ENCODE measurements at places on chromosomes 6 and 20.

- DNase-seq, result no peak
Observed at GRCh38 chr6:88137915-88138314, 28.2 kb downstream of the CNR1 start.

DNA sequence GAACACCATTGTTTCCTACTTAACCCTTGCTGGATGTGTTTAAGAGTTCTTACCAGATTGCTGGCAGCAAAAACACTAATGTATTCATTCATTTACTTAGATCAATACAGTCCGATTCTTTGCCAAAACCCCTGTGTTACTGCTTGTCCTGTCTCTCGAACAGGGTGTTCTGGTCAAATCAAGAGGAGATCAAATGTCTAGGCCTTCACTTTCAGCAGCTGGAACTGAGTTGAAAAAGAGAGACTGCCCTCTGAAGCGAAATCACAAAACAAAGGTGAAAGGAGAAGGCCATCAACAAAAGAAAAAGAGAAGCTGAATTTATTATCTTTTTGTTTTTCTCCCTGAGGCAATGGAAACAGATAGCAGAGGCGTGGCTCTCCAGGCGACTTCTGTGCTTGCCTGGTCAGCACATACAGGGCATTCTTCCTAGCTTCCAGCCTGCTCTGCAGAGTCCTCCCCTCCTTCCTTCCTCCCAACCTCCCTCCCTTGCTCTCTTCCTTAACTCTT is 44.1 kb upstream of the GCM1 start:
- no peak for DNase-seq

DNA sequence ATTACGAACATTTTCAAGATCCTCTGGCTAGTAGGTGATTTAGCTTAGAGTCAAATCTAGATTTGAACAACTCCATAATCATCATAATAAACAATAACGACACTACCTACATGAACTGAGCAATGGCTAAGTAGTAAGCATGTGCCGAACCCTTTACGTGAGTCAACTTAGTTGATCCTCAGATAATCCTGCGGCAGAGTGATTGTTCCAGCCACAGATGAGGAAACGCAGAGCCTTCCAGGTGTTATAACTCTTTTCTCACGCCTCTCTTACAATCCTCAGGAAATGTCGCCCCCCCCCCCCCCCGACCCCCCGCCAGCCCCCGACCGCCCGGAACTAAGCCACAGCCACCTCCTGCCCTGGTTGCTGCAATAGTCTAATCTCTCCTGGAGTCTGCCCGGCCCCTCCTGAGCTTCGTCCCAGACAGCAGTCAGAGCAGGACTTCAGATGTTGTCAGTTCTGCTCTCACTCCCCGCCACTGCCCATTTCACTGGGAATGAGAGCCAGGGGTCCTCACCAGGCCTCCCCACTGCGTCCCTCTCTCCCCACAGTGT is 141.5 kb upstream of the AGPAT4 start:
- DNase-seq, result no peak

- DNase-seq, result no peak
Observed at GRCh38 chr6:129759796-129760605, 50.0 kb upstream of the ARHGAP18 start.

DNA sequence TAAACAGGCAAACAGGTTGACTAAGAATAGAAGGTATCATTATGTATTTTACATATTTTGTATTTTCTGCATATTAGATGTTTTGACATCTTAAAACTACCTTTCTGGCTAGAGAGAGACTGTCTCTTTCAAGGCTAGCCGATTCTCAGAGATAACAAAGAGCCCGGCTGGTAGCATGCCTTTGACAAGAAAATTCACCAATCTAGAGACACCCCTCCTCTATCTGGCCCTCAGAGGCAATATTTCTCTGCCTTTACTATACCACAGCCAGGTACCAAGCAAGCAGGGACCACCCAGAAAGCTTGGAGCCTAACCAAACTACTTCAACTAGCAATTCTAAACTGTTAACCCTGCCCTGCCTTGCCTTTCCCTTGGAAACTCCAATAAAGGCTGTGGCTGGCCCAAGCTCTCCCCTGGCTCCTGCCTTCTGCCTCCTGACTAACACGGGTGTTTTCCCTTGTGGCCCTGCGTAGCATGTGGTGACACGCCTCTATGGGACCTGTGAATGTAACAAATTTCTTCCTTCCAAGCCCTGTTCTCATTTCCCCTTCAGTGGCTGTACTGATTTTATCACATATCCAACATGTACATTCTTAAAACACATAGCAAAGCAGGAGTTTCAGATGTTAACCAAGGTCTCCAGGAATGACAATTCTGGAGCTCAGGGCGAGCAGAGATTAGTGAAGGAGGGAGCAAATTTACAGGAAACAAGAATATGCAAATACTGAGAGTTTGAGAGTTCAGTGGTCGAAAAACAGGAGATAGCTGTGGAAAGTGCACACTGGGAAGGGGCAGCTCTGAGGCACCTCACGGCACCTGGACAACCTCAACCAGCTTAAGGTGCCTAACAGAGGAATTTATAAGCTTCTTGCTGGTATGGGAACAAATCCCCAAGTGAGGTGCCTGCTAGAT is 120.8 kb downstream of the BACH2 start:
- no peak for DNase-seq

GRCh38 chr6:162234631-162235030 is 492.9 kb downstream of the PRKN start:
- DNase-seq, result no peak

DNA sequence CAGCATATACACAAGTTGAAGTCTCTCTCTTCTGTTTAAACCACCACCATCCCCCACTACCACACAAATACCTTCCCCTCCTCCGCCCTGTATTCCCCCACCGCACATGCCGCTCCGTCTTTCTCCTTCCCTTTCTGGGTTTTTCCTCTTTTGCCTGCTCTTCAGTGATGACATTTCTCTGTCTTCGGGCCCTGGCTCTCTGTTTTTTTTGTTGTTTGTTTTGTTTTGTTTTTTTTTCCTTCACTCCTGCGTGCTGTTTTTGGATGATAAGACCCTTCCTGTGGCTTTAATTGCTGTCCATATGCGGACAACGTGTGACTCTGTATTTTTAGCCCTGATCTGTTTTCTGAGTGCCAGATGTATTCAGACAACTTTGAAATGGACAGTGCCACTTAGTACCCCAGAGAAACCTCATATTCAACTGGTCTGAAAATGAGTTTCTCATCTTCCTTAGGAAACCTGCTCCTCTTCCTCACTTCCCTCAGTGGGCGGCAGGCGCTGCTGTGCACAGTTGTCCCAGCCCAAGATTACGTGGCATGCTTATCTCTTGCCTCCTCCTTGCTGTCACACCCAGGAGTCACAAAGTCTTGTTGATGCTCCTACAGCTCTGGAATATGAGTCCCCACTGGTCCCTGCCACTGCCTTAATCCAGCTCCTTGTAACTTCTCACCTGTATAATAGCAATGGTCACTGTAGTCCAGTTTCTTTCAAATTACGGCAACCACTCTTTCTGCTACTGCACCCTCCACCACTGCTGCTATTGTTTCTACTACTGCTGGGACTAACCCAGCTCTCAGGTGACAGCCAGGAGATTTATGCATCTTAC is 8.2 kb downstream of the PPP1R14C start:
- DNase-seq, result no peak

DNA sequence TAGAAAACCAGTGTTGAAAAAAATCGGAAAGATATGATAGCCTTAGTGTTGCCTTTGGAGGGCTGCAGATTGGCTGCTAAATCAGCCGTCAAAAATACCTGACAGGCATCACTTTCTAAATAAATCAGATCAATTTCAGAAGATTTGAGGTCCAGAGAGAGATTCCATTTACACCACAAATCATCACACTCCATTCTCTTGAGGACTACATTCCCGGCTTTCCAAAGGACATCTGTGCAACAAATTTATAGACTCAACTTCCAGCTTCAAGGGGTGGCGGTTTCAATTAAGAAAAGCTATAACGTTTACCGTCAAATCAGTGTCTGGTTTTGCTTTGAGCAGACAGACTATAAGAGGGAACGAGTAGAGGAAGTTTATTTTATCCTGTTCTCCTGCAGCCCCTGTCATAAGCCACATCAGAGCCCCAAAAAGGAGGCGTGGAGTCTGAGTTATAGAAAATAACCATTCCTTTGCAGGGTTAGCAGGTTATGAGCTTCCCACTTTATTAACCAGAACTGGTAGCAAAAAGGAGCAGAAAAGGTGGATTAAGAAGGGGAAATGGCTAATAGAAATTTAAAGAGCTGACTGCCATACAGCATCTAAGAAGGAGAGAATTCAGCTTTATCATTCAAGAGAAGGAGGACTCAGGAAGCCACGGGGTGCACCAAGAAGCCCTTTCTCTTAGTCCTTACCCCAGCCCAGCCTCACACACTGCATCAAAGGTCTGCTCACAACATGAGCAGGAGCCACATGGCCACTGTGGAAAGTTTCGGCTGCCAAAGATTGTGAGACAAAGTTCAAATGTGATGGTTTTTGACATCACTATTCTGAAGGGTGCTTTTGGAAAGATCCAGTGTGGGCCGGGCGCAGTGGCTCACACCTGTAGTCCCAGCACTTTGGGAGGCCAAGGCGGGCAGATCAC is 12.9 kb upstream of the UQCC2 start:
- no peak for DNase-seq

DNA sequence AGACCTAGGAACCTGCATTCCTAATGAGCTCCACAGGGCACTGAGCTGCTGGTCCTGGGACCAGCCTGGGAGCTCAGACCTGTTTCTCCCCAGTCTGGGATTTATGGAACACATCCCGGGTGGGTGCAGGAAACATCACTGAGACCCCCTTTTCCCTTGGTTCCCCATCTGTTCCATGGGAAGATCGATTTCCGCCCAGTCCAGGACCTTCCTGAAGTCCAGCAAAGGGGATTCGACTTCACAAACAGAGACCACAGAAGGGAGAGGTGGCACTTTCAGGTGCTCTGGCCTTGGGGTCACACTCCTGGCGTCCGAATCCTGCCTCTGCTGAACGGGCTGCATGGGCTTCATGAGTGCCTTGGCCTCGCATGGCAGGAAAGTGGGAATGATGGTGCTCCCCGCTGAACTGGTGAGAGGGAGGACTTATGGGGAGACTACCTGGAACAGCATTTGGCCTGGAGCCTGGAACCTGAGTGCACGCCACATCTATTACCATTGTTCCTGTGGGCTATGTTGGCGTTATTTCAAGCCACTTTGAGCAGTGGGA is 296.3 kb downstream of the TAF4 start:
- no peak for DNase-seq

GRCh38 chr20:22986601-22987000 is 48.5 kb upstream of the SSTR4 start:
- no peak for DNase-seq

GRCh38 chr6:69866770-69867638 is 648 bp downstream of the COL19A1 start:
- DNase-seq, result no peak

DNA sequence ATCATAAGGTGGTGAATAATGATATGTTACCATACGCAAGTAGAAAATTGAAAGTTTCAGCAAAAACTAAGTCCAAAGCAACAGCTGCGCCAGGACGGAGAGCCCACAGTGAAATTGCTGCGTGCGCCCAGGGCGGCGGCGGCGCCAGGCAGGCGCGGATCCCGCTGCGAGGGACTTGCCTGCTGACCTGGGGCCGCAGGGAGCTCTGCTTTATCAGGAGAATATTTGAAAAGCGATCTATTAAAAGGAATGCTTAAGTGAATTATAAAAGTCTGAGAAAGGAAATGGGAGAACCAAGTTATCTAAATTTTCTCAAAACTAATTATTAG is 85.4 kb downstream of the THBS2 start:
- no peak for DNase-seq

GRCh38 chr6:138833816-138834539 is 38.1 kb downstream of the ECT2L start:
- no peak for DNase-seq

DNA sequence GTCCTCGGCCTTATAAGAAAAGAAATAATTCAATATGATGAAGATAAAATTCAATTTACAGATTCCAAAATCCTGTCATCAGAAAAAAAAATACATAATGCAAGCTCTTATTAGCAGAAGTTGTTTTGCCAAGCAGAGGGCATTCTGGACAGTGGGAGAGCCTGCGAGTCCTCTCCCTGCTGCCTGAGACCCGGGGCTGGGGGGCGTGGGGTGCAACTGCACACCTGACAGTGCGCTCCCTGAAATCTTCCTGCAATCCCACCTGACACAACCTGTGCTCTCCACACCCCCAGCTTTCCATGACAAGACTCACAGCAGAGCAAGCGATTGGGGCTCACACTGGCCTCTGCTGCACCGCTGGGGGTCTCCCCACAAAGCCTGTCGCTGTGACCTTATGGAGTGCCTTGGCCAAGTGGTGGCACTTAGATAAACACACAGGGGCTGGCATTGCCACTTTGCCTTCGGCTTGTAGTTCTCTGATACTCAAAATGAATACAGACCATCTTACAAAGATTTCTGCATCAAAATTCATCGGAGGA is 130.3 kb upstream of the PDE10A start:
- no peak for DNase-seq

GRCh38 chr6:33746036-33746600 is 587 bp downstream of the IP6K3 start:
- no peak for DNase-seq

- no peak for DNase-seq
Observed at GRCh38 chr20:20638878-20639277, 73.6 kb downstream of the RALGAPA2 start.

DNA sequence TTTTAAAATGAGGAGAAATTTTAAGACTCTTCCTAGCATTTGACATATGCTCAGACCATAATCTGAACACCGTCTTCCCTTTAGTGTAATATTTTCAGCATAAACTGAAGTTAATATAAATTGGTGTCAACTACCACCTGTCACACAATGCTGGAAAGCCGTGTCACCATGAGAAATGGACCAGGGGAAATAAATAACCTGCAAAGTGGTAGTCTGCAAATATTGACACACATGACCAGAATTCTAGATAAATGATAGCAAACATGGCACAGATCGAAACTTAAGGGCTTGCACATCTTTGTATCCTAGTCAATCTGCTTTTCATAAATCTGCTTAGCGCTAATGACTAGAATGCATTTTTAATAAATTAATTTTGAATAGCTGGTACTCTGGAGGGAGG is 191.9 kb downstream of the CD83 start:
- no peak for DNase-seq

GRCh38 chr6:21941926-21942325 is 348.4 kb downstream of the SOX4 start:
- DNase-seq, result no peak

- DNase-seq, result no peak
Observed at GRCh38 chr6:62075869-62076268, 210.2 kb downstream of the KHDRBS2 start.

- DNase-seq, result no peak
Observed at GRCh38 chr6:168666170-168666569, 225.2 kb downstream of the SMOC2 start.

DNA sequence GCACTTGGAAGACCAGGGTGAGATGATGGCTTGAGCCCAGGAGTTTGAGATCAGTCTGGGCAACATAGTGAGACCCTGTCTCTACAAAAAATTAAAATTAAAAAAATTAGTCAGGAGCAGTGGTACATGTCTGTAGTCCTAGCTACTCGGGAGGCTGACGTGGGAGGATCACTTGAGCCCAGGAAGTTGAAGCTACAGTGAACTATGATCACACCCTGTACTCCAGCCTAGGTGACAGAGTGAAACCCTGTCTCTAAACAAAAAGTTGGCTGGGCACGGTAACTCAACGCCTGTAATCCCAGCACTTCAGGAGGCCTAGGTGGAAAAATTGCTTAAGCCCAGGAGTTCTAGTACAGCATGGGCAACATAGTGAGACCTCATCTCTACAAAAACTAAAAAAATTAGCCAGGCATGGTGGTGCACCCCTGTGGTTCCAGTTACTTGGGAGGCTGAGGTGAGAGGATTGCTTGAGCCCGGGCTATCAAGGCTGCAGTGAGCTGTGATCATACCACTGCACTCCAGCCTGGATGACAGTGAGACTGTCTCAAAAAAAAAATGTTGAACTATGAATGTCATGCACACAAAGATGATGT is 60.8 kb upstream of the MYL9 start:
- DNase-seq, result no peak

Data from DND-41 (cell line).